SJSA1 (cell line): ENCODE measurements at places on chromosomes 12 and 14.

- DNase-seq, result no peak
Observed at GRCh38 chr12:2673966-2674810, 120.6 kb upstream of the FKBP4 start.

GRCh38 chr12:109927622-109928021 lies 27.5 kb downstream of the TCHP start:
- DNase-seq, result peak; percentile 42

GRCh38 chr12:65798918-65799317 lies 25.4 kb upstream of the HMGA2 start:
- peak; percentile 83 for DNase-seq

GRCh38 chr14:100566119-100566518 lies 21.1 kb downstream of the BEGAIN start:
- no peak for DNase-seq

- no peak for DNase-seq
Observed at GRCh38 chr12:106333756-106334155, 23.8 kb upstream of the POLR3B start.

DNA sequence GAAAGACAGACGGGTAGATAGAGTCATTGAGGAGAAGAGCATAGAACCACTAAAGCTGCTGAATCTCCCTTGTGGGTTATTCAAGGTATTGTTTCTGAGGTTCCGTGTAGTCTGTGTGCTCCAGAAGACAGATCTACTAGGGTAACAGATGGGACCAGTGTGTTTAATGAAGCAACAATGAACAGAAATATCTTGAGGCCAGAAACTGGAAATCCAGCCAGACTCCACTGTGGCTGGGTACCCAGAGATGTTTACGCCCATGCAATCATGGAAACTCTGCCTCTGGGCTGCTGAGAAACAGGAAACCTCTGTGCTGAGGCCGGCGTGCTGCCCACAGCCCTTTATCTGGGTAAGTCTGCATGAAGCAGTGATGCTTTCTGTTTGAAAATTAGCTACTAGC lies 8.3 kb downstream of the PROX2 start:
- no peak for DNase-seq

DNA sequence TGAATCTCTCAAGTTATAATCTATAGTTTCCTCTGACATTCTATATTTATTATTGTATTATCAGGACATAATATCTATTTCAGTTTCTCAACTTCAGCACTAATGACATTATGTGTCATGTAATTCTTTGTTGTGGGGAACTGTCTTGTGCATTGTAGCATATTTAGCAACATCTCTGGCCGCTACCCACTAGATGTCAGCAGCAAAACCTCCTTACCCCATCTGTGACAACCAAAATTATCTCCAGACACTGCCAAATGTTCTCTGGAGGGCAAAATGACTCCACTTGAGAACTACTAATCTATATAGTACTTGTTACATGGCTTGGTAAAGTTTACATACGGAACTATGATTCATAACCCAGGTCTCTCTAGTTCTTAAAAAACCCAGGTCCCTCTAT lies 110.2 kb downstream of the RASSF9 start:
- no peak for DNase-seq

DNA sequence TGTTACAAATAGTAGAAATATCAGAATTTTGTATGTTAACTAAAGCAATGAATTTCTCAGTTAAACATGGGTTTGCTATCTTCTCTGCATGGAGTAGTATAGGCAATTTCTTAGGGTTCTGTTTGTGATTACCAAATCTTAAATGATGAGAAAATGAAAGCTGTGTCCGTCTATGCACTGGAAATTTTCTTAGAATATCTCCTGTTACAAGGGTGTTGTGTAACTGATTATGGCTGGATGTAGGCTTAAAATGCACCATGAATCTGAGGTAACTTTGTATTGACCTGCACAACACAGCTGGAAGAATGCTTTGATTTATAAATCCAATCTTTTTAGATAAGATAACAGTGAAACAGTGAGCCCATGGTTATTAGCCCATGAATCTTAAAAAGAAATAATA lies 17.8 kb downstream of the TRIP11 start:
- DNase-seq, result no peak

DNA sequence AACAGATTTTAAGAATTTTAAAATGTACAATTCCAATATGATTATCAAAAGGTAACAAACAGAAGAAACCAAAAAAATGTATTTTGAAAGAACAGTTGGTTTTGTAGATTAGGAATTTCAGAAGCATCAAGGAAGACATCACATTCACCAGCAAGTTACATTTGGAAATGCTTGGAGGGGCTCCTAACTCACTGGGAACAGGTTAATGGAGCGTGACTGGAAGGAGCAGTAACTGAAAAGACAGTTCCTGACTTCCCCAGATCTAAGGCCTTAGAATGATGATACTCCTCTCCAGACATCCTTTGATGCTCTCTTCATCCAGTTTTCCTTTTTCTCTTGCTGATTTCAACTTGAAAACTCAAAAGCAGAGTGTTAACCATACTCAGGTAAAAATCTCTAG lies 220.0 kb upstream of the EGLN3 start:
- DNase-seq, result no peak

DNA sequence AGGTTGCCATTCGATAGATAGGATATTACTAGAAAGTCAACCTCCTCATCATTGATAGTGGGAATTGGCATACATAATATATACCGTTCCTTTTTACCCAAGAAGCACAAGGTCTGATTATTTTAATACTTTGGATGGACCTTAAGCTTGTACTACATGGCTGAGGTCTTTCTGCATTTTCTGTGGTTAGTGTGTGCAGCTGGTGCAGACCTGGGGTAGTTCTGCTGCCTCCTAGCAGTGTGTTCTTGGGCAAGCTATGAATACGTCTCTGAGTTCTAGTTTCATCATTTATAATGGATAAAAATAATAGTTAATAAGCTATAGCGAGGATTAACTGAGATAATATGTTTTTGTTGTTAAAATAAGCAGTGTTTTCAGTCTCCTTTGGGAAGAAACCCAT lies 2.2 kb downstream of the ZDHHC17 start:
- no peak for DNase-seq

DNA sequence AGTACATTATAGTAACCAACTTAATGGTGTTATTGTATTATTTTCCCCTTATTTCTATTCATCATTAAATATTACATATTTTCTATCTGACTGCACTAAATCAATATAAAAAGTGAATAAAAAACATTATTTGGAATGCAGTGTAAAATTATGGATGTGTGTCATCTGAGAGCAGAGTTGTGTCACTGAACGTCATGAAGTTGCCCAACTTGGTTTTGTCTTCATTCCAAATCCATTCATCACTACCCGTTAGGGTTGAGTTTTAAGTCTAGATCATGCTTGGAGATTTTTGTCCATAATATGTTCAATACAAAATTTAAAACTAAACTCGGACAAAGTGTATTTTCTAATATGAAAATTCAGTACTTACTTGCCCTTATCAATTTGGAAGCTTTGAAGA lies 16.1 kb downstream of the KLRF1 start:
- no peak for DNase-seq

- no peak for DNase-seq
Observed at GRCh38 chr12:130803702-130804101, 35.3 kb downstream of the STX2 start.

GRCh38 chr12:80411787-80412186 lies 32.2 kb upstream of the PTPRQ start:
- no peak for DNase-seq

DNA sequence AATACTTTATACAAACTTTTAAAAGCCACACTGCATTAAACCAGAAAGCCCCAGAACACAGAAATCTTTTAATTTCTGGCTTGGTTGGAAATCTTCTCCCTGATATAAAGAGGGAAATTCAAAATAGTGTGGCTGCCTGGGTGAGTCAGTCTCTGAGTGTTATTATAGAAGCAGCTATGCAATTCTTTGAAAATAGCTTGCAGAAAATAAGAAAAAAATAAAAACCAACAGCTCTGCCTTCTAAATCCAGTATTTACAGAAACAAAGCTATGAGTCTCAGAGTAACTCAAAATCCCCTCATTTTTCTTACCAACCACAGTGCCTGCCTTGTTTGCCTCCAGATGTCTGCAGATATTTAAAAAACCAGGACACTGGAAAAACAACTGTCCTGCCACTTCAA lies 68.6 kb upstream of the FERMT2 start:
- DNase-seq, result no peak

- DNase-seq, result no peak
Observed at GRCh38 chr12:124386661-124387527, 92.0 kb downstream of the RFLNA start.

DNA sequence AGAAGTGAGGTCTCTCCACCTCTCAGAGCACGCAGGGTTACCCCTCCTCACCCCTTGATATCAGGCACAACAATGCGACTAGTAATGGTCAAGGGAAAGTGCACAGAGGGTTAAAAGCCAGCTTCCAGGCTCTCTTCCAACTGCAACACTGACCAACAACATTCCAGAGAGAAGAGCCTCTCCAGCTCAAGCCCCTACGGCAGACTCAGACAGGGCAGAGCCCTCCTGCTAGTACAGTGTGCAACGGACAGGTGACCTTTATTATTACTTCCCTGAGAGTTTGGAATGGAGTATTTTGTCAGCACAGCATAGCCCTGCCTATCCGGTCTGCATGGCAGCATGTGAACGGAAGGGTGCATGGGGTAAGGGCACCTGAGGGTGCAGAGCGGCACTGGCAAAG lies 73.0 kb downstream of the PTPN21 start:
- no peak for DNase-seq

GRCh38 chr12:55906056-55906455 lies 21.6 kb downstream of the PYM1 start:
- DNase-seq, result no peak

DNA sequence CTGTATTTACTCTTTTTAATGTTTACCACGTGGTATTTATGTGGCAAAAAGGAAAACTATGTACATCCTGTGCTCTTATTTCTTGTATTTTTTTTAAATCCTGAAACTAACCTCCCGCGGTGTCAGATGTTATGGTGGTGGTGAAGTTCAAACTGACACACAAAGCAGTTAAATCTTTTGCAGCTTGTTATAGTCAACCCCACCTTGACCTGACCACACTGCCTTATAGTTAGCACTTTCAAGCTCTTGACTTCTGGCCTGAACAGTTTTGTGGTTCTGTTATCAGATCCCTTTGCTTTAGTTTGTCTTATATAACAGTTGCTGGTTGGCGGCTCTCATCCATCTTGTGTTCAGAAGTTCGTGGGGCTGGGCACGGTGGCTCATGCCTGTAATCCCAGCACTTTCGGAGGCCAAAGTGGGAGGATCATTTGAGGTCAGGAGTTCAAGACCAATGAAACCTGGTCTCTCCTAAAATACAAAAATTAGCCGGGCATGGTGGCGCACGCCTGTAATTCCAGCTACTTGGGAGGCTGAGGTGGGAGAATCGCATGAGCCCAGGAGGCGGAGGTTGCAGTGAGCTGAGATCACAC lies 2.1 kb downstream of the UNG start:
- DNase-seq, result no peak

GRCh38 chr12:54829511-54829910 lies 24.8 kb upstream of the MUCL1 start:
- DNase-seq, result no peak

GRCh38 chr14:95886366-95887056 lies 9.9 kb downstream of the TUNAR start:
- no peak for DNase-seq

DNA sequence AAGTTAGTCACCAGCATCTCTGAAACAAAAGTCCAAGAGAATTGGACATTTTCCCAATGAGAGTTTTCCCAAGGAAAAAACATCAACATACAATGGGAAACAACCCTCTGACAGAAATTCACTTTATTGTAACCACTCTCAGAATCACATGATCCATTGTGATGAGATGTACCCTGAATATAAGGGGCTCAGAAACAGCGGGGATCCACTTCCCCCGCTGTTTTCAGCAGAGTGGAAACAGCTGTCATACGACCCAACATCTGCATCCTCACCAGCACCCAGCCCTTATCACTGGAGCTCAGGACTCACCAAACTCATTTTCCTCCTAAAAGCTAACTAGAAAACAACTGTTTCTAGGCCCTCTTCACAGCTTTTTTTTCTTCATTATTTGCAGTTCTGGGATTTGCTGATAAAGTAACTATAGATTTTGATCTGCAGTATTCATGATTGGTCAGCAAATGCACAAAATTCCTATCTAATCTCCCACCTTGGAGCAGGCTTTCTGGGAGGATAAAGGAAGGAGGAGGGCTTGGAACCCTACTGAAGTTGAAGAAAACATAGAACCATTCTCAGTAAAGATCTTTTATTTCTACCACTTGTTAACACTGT lies 31.3 kb downstream of the CORO1C start:
- DNase-seq, result no peak

GRCh38 chr12:53186745-53187144 lies 6.0 kb upstream of the CSAD start:
- no peak for DNase-seq

GRCh38 chr14:43247877-43248276 lies 1259.2 kb downstream of the FSCB start:
- DNase-seq, result no peak

GRCh38 chr14:92633274-92633616 lies 115.2 kb downstream of the LGMN start:
- DNase-seq, result no peak

DNA sequence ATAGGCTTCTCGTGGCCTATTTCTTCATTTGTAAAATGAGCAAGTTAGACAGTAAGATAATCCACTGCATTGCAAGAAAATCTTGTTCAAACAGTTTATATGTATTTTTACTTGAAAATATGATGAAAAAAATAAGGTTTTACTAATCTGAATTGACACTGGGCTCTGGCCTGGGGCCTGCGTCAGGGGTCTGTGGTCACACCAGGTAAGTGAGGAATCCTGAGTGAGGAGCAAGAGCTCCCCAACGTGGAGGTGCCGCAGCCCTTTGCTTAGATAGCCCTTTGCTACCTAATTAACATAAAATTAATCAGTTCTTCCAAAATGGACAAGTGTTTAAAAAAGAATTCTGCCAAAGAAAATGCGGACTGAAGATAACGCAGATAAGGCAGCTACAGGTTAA lies 39.1 kb upstream of the STAB2 start:
- no peak for DNase-seq

DNA sequence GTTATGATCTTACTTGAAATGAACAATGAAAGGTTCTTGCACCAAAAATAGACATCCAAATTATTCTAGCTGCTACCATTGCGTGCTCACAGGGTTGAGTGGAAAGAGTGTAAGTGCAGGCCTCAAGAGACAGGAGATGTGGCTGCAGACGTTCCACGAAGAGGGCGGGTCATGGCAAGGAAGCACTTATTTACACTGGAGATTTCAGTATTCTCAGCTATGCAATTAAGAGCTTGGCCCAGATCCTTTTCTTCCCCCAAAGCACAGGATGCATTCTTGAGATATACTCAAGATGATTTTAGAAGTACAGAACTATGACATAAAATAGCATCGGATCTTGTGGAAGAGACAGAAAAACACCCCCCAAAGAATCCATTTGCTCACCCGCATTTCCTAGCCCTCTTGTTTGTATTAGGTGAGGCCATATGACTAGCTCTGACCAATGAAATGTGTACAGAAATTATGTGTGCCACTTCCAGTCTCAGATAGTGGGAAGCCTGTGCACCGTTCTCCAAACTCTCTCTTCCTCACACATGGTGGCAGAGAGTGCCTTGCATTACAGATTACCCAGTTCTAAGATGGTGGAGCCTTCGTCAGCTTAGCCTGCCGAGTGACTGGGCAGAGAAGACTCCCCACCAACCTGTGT lies 261.4 kb downstream of the TTC8 start:
- no peak for DNase-seq
